GM06990 (cell line): ENCODE measurements at places on chromosomes 4 and X.

GRCh38 chr4:99629962-99630554, 27.6 kb downstream of the C4orf54 start:
- DNase-seq: no peak

DNA sequence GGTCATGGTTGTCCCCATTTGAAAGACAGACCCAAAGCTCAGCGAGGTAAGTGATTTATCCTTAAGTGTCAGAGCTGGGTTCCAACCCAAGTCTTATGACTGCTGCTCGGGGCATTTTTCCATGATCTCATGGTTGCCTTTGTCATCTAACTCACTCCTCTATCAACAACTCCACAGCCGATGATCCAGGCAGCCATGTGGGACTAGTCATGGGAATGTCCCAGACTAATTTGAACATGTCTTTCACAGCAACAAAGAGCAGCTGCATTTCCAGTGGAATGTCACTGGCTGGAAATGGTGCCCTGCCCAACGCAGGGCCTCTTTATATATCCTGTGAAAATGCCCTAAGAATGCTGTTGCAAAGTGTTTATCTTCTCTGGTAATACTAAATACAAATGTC, 284.8 kb upstream of the PPARGC1A start:
- no peak for DNase-seq

DNA sequence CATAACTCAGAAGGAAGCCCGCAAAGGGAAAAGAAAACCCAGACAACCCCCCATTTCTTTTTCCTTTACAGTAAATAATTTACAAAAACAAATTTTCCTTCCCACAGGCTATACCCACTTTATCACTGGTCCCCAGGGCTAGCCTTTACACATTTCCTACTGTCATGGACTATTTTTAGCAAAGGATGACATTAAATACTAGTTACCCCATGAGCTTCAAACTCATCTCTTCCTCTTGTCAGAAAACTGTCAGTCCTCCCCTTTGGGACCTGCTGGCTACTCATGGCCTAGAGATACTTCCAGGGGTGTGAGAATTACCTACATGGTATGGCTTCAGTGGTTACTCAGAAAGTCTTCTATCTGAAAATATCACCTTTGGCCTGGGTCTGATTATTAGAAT, 11.9 kb downstream of the TSC22D3 start:
- no peak for DNase-seq

GRCh38 chr4:2836391-2836859, 7.2 kb upstream of the ADD1 start:
- DNase-seq: no peak

- DNase-seq: no peak
Measured at GRCh38 chr4:122909683-122910082, 12.7 kb downstream of the NUDT6 start.

- no peak for DNase-seq
Measured at GRCh38 chr4:187270154-187270553, 546.5 kb upstream of the FAT1 start.
